ENCODE measurements at places on chromosomes 1 and 21. TPM values are rescaled to one million over a fixed set of nuclear protein-coding genes. Genes with fewer than 3 reads are reported as not detected.

The PPIAL4G gene
- not detected for total RNA-seq

The POGK gene
- 15.6 TPM for total RNA-seq

The TSPAN1 gene
- total RNA-seq, result 0.46 TPM

The OR2L13 gene
- not detected for total RNA-seq

The CNR2 gene
- total RNA-seq, result not detected

The CBS gene
- 39.4 TPM for total RNA-seq

The SLC35E2B gene
- 19.2 TPM for total RNA-seq

The DDR2 gene
- total RNA-seq, result 155 TPM

The BTG3 gene
- 17.6 TPM for total RNA-seq

The CD5L gene
- total RNA-seq, result not detected

The NOL9 gene
- 20.9 TPM for total RNA-seq

The ITLN1 gene
- not detected for total RNA-seq

The SLC6A9 gene
- 11.4 TPM for total RNA-seq

The KIF26B gene
- total RNA-seq, result 25.8 TPM

The HRNR gene
- under 0.01 TPM for total RNA-seq

The GPR25 gene
- total RNA-seq, result not detected

The C8B gene
- total RNA-seq, result not detected

The TNFSF4 gene
- 1.4 TPM for total RNA-seq

The TRIM46 gene
- total RNA-seq, result 2.5 TPM

The VAV3 gene
- under 0.01 TPM for total RNA-seq

The PTAFR gene
- not detected for total RNA-seq

The RIPPLY3 gene
- total RNA-seq, result not detected

The OR6N1 gene
- not detected for total RNA-seq

The ADAMTS4 gene
- total RNA-seq, result 2.3 TPM

The ANXA9 gene
- 0.28 TPM for total RNA-seq

The LCA5L gene
- 1.6 TPM for total RNA-seq

The ATP1A4 gene
- total RNA-seq, result not detected

The MRPS6 gene
- 9.2 TPM for total RNA-seq

The HFM1 gene
- total RNA-seq, result 0.43 TPM

The CFAP74 gene
- not detected for total RNA-seq

The PROK1 gene
- 0.14 TPM for total RNA-seq

The IL19 gene
- not detected for total RNA-seq

The NEGR1 gene
- 22.2 TPM for total RNA-seq

The JAM2 gene
- total RNA-seq, result 6.9 TPM

The TMEM81 gene
- total RNA-seq, result 2.5 TPM

The CFAP141 gene
- total RNA-seq, result not detected

The HYI gene
- total RNA-seq, result 26.6 TPM

The CAMSAP2 gene
- total RNA-seq, result 19.9 TPM

The SETD4 gene
- 9.7 TPM for total RNA-seq

The CD84 gene
- total RNA-seq, result not detected

The TSEN15 gene
- total RNA-seq, result 23.4 TPM

The C1orf232 gene
- not detected for total RNA-seq
